SK-N-MC (cell line): ENCODE measurements at places on chromosomes 2 and 18.

DNA sequence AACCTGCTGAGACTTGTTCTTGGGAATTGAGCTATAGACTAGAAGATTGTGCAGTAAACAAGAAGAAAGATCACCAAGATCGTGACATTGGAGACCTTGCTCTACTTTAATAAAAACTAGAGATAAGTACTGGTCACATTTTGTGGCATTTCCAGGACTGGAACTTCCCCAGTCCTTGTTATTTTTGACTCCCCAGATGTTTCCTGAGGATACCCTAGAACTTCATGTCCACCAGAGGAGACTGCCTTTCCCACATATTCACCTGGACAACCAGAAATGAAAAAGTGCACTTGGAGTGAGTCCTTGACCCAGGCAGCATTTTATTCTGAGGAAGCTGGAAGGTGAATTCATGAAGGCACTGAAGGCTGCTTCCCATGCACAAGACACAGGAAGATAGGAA, 5.7 kb downstream of the CD207 start:
- no peak for DNase-seq

GRCh38 chr18:46622999-46623398, 34.0 kb downstream of the LOXHD1 start:
- DNase-seq, result no peak

GRCh38 chr18:63773551-63773950, 1.7 kb upstream of the SERPINB7 start:
- DNase-seq, result no peak

DNA sequence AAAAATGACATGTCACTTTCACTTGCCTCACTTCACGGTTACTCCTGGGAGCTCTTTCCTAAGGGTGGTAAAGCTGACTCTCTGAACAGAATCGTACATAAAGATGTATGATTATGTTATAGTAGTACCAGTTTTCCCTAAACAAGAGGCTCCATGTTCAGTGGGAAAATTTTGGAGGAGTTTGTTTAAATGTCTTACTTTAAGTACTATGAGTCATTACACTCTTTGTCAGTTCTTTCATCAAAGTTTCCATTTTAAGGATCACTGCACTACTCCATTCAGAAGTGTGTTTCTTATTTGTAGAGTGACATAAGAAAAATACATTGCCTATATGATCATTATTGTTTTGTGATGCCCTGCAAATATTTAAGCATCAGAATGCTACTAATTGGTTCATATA, 121.1 kb upstream of the FIGN start:
- no peak for DNase-seq

DNA sequence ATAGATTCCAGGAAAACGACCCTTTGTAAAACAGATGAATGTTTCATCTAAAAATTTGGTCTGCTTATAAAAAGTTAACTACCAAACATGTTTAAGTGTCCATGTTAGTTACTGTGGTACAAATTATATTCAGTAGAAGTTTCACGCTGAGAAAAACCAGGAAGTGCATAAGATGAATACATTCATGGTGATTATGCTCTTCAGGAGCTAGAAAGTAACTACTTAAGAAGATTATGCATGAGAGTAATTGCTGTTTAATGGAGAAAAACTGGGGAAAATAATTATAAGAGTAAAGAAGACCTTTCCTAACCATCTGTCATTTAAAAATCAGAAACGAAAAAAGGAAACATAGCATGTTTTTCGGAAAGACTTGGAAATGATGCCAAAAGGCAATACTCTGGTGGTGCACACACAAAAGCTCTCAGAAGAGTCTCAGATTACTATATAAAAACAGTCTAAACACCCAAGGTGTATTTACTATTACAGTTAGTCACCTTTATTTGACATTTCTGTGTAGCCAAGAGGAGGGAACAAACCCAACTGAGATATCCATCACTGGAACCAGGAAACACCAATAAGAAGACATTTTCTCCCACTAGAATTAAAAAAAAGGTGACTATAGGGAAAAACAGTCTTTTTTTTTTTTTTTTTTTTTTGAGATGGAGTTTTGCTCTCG, 38.8 kb upstream of the METTL21A start:
- DNase-seq, result peak; percentile 48

DNA sequence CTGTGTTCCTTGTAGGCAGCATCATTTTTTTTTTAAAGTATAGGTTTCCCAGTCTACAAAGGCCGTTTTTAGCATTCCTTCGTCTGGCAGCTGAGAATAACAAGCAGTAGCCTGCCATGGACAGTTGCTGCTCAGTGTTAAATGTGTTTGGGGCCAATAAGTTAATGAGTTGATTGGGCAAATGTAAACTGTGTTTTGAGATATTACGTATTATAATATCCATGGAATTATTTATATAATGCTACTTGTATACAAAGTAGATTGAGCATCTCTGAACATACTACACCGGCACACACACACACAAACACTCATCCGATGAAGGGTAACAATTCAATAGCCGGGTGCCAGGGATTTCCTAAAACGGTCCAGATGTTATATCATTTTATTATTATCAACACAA, 97.2 kb downstream of the IRS1 start:
- no peak for DNase-seq

DNA sequence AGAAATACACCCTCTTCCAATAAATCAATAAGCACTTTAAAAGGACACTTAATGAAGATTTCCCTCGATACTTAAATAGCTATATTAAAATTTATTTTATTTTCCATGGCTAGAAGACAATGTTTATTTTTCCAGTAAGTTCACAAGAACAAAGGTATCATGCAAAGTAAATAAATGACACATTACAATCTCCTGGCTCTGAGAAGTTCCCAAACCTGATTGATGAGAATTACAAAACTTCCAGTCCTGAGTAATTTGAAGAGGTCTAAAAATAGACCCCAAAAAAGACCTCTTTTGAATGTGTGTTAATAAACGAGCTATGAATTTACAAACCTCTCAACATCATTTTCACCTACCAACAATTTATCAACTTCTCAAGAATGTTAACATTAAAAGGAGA, 1.5 kb upstream of the PEX13 start:
- no peak for DNase-seq

GRCh38 chr2:127961729-127962128, 66.1 kb downstream of the SAP130 start:
- DNase-seq, result no peak

DNA sequence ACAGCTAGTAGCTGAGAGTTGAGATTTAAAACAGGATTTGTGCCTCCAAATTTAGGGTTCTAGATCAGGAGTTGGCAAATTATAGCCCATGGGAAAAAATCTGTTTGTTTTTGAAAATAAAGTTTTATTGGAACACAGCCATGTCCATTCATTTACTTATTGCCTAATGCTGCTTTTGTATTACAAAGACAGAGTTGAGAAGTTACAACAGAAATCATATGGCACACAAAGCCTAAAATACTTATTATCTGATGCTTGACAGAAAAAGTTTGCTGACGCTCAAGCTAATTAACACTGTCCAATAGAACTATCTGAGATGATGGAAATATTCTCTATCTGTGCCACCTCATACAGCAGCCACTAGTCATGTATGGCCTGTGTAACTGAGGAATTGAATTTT, 229.1 kb upstream of the RASGRP3 start:
- DNase-seq, result no peak

GRCh38 chr2:11541693-11542274, 7.9 kb downstream of the GREB1 start:
- DNase-seq, result no peak
